ENCODE measurements at places on chromosomes 16 and 17.
A peak's percentile ranks its signal among the peaks of the same experiment; 100 is the strongest.

DNA sequence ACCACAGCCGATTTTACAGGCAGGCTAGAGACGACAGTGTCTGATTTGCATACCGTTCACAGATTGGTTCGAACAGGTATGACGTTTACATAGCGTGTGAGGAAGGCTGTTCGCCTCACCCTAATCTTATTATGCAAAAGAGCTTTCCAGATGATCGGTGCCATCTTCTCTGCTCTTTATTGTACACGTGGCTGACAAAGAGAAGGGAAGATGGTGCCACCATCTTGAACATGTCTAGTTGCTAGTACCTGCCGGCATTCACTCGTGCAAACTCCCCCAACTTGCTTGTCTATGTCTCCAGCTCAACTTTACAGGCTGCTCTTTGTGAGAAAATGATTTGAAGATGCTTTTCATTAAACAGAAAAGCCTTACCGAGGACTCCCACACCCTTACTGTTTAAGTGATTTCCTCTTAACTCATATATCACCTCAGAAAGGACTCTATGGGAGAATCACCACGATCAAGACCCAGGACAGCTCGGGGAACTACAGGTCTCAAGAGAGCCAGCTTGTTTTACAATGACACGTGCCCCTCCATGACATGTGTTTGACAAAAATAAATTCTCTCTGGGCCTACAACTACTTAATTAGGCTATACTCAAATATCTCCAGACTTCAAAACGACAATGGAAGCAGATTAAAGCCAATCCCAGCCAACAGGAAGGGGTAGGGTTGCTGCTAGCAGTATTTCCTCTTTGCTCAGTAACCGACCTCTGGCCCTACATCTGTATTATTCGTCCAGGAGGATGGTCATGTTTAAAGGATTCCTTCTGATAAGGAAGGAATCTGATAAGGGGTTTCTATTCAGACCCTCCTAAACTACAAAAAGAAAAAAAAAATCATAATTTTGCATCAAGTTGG lies 480.6 kb downstream of the TMEM114 start:
- no peak for DNase-seq

GRCh38 chr17:59764292-59764741 lies 56.9 kb downstream of the VMP1 start:
- DNase-seq, result no peak

DNA sequence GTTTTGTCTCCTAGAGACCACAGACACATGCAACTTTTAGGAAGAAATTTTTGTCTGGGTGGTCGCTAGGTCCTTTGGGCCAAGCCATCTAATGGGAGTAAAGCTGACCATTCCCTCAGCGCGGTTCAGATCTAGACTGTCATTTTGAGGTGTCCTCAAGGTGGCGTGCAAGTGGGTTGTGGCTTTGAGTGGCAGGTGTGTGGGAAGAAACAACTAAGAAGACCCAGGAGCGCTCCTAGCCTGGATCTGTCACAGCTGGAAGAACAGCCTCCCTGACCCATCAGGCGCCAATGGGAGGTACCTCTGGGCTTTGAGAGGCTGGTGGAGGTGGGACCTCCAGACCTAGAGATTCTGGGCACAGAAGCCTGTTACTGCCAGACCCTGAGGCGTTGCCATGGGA lies 645.1 kb downstream of the KCNJ18 start:
- no peak for DNase-seq

- DNase-seq, result no peak
Measured at GRCh38 chr17:11304568-11304967, 63.6 kb downstream of the SHISA6 start.

DNA sequence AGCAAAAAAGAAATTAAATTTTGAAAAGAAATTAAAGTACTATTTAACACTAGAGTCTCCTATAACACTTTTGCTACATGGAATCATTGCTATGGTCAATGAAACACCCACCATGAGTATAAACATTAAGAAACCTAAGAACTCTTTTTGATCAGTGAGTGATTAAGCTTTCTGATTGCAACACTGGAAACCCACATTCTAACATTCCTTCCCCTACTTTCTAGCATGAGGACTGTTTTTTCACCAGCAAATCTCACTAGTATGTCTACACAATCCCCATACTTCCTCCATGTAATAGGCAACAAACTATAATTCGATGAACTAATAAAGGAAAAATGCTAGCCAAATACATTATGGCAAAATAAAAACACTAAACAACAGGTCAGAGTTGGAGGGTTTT lies 54.7 kb downstream of the SKAP1 start:
- no peak for DNase-seq

- DNase-seq, result no peak
Measured at GRCh38 chr17:71600137-71600789, 520.6 kb upstream of the SOX9 start.

DNA sequence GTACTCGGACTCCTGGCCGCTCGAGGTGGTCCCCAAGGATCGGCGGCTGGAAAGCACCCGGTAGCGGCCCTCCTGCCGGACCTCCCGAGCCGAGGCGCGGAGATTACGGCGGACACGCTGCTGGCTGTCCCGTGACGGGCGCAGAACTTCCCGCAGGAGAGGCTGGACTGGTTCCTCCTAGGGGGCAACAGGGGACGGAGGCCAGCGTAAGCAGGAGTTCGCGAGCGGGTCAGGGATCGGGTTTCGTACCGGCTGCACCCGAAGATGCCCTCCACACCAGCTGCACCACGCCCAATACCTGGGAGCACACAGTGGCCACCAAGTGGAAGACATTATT lies 341 bp downstream of the SLC7A6OS start:
- no peak for DNase-seq

- DNase-seq, result no peak
Measured at GRCh38 chr16:27515874-27516353, 33.8 kb downstream of the GTF3C1 start.

DNA sequence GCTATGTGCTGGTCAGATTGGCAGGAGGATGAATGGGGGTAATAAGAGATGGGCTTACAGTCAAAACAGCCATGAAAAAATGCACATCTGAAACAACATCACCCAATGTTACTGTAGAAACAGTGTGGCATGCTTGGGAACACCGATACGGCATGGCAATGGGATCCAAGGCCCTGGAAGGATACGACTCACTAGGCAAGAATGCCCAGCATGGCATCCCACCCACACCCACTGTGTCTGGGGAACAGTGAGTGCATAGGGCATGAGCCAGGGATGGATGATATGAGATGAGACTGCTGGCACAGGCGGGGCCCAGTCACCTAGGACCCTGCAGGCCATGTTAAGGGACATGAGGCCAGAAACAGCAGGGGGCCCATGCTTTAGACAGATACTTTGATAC lies 11.5 kb downstream of the TRIM25 start:
- DNase-seq, result no peak

- no peak for DNase-seq
Measured at GRCh38 chr17:53724726-53725125, 98.0 kb upstream of the KIF2B start.

DNA sequence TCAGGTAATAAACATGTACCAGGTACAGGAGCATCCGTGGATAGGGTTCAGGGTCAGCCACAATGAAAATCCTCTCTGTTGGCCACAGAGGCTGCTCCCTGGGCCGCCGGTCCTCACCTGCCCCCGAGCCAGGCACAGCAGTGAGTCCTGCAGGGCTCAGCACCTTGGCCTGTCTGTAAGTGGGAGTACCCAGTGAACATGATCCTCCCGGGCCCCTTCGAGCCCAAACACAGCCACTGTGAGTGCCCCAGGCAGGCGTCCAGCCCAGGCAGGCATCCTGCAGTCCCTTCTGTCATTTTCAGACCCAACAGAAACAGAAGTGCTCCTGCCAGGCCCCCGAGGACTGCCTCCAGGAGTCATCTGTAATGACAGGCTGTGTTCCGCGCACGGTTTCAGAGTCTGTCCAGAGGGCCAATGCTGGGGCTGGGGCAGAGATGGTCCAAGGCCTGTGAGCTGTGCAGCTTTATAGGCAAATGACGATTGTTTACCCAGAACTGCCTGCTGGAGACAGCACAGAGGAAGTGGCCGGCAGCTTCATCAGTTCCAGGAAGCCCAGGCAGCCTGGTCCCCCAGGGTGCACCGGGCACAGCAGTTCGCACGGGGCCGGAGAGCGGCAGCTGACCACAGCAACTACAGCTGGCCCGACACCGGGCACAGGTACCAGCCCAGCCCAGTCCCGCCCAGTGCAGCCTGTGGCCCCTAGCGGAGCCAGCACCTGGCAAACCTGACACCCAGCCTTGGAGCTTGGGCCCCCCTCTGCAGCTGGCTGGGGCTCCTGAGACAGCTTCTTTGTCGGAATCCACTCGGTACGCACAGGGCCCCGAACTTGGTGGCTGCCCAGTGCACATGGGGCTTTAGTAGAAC lies 13.2 kb downstream of the SLC7A5 start:
- DNase-seq, result no peak

GRCh38 chr17:55238931-55239297 lies 25.8 kb upstream of the HLF start:
- peak; percentile 61 for DNase-seq

DNA sequence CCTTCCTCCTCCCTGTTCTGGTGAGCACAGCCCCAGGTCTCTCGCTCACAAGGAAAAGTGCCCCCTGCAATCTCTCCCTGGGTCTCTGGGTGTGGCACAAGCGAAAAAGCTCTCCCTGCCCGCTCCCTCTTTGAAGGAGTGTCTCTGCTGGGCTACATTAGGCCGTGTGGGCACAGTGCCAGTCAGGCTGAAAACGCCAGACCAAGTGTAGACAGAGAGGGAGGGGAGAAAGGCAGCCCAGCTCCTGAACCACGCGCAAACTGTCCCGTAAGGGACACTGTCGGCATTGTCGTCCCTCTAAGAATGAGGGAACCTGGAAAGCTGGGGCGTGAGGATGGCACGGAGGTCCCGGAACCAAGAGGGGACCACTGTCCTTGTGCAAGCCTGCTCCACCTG lies 3.9 kb downstream of the SMIM5 start:
- no peak for DNase-seq

GRCh38 chr17:50501054-50501453 lies 7.2 kb upstream of the MYCBPAP start:
- DNase-seq, result no peak

DNA sequence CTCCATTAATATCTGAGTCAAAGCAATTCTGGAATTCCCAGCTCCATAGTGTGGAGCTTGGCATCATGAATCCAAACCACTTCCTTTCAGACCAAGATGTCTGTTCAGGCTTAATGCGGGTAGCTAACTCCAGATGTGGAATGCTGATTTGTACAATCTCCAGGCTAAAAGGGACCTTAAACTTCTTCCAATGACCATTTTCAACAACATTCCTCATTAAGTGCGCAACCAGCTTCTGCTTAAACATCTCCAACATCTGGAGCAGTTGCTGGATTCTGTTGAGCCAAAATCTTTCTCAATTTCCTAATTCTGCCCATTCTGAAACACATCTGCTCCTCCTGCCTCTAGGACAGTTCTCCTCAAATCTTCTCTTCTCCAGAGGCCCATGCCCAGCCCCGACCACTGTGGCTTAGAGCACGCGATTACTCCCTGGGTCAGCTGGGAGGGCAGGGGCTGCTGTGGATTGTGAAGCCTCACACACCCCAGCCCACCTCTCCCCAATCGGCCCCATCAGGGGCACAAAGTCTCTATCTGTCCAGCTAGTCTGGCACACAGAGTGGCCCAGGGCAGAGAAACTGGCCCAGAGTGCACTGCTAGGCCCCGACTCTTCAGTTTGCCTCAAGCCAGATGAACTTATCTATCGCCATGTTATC lies 36.2 kb downstream of the ASPA start:
- no peak for DNase-seq

DNA sequence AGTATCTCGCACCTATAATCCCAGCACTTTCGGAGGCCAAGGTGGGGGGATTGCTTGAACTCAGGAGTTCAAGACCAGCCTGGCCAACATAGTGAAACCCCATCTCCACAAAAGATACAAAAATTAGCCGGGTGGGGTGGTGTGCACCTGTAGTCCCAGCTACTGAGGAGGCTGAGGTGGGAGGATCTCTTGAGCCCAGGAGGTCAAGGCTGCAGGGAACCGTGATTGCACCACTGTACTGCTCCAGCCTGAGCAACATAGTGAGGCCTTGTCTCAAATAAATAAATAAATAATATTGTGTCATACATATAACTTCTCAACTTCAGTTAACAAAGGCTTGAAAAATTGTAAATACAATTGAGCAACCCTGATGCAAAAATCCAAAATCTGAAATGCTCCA lies 8.2 kb downstream of the AMFR start:
- DNase-seq, result no peak

- no peak for DNase-seq
Measured at GRCh38 chr17:78430892-78431691, 52.6 kb downstream of the PGS1 start.

- no peak for DNase-seq
Measured at GRCh38 chr17:4407216-4407615, 26.5 kb upstream of the SPNS3 start.

GRCh38 chr16:15952265-15952711 lies 2.9 kb downstream of the ABCC1 start:
- DNase-seq, result no peak

GRCh38 chr17:82154881-82155331 lies 56.9 kb upstream of the FASN start:
- no peak for DNase-seq

DNA sequence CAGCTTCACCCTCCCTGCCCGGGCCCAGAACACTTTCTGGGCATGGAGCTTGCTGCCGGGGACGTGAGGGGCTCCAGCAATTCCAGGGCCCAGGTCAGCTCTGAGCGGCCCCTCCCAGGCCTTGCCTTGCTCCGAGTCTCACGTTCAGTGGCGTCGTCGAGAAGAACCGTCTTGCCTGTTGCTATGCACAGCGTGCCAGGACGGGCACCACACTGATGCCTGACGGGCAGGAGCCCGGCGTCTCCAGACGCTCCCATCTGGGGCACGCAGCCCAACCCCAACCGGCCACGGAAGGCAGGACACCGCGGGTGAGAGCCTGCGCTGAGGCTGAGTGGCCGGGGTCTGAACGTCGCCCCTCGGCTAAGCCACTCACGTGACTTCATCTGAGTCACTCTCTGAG lies 27.1 kb downstream of the TIMM22 start:
- DNase-seq, result no peak

DNA sequence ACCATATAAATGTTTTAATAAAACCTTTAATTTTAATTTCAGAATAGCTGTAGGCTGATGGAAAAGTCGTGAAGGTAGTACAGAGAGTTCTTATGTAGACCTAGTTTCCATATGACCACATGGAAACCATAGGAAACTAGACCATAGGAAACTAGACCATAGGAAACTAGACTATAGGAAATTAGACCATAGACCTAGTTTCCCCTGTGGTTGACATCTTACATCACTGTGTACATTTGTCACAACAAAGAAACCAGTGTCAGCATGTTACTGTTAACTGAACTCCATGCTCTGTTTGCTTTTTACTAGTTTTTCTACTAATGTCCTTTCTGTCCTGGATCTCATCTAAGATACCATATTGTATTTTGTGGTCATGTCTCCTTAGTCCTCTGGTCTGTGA lies 14.6 kb downstream of the NUDT7 start:
- DNase-seq, result no peak

- no peak for DNase-seq
Measured at GRCh38 chr16:50099957-50100648, 34.3 kb downstream of the HEATR3 start.

Data from NCI-H524 treated with DMSO at 0.1 percent for 48 hours (cell line).